ENCODE measurements at places on chromosomes 6 and 20.
A peak's percentile ranks its signal among the peaks of the same experiment; 100 is the strongest.

GRCh38 chr6:52125139-52125538 is 37.7 kb upstream of the PKHD1 start:
- DNase-seq = no peak

DNA sequence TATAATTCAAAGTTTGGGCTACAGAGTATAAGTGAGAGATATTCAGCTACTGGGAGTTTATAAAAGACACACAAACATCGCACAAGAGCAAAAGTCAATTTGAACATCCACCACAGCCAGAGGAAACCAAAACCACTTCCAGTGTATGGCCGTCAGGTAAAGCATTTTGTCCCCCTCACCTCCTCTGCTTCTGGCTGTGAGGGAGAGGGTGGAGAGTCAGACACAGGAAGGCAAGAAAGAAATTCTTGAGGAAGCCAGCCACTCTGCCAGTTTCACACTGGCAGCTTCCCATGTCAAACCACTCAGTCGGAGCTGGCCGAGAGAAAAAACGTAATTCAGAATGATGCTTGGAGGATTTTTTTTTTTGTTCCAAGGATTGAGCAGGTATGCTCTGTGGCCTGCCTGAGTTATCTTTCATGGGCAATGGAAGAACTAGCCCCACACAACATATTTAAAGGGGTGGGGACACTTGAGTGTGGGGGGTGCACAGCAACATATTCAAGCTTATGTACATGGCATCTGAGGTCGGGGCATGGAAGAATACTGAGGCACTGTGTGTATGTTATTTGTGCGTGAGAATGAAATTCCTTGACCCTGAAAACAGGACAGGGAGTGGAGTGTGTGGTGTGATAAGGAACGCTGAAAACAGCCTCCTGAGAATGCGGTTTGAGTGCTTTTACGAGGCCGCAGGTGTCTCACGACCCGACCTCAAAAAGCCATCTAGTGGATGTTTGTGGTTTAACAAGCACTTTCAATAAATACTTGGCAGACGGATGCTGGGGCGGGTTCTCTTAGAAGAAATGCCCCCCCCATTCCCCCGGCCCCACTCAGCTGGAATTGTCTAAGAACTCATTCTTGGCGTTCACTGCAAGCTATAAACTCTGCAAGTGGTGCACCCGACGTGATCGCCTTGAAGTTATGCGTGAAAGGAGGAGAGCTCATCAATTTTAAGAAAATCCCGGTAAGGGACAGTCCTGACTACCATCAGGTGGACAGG is 27.5 kb upstream of the ZBTB22 start:
- DNase-seq = peak; percentile 80

GRCh38 chr20:41258474-41258873 is 59.1 kb downstream of the ZHX3 start:
- DNase-seq = no peak

DNA sequence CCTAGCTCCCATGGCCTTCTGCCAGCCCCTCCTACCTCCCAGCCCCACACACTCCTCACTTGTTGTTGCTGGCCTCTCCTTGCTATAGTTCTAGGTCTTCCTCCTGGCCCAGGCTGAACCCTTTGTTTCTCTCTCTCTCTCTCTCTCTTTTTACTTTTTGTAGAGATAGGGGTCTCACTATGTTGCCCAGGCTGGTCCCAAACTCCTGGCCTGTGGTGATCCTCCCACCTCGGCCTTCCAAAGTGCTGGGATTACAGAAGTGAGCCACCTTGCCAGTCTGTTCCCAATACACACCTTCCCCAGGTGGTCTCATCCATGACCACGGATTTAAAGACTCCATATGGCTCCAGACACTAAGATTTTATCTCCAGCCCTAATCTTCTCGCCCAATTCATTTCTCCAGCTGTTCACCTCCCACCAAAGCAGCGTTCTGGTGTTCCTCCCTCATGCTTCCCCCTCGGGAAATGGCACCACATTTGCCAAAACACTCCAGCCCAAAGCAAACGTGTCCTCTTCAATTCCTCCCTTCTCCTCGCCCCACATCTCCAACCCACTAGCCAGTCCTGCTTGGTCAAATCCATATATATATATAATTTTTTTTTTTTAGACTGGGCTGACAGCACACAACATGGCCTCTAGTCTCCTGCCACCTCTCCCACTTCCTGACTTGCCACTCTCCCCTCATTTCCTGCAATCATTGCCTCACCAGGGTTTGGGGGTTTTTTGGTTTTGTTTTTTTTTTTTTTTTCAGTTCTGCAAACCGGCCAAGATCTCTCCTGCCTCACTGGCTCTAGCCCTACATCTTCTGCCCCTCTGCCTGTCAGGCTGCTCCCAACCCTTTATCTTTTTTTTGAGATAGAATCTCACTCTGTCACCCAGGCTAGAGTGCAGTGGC is 104.4 kb downstream of the NCR2 start:
- DNase-seq = no peak

DNA sequence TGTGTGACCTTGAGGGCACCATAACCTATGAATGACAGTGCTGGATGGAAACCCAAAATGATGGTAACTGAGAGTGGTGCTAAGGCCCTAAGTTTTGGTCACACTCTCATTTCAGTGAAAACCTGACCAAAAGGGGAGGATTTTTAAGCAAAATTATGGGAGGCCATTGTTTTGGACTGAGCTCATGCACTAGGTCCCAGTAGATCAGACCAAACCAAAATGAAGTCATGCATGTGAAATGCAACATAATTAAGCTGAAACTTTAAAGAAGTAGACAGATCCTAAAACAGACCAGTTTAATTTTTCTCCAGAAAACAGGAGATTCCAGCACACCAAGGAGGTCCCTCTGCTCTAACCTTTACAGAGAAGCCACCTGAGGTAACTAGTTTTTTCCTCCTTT is 24.0 kb upstream of the THBS2 start:
- DNase-seq = no peak

GRCh38 chr6:13075141-13075845 is 253.0 kb downstream of the TBC1D7 start:
- no peak for DNase-seq
